ENCODE measurements at places on chromosomes 3 and 15. TPM values are rescaled to one million over a fixed set of nuclear protein-coding genes. Genes with fewer than 3 reads are reported as not detected.
A peak's percentile ranks its signal among the peaks of the same experiment; 100 is the strongest.

The KPNA1 gene
- 20.5 TPM for polyA plus RNA-seq

The TMCO5A gene
- not detected for polyA plus RNA-seq

The ATP2B2 gene
- polyA plus RNA-seq, result 0.42 TPM

The CISH gene
- 2.1 TPM for polyA plus RNA-seq

The P2RY13 gene
- 0.68 TPM for polyA plus RNA-seq

GRCh38 chr3:112671930-112672715 is 31.2 kb upstream of the CCDC80 start:
- no peak overlapping the region for H3K4me3 ChIP-seq
- H3K4me1 ChIP-seq, result peaks cover 13% of the 10 kb centered on the region
- H3K27me3 ChIP-seq, result no peaks in the 10 kb centered on the region
- no peak overlapping the region for H3K27ac ChIP-seq
- H3K36me3 ChIP-seq, result no peaks in the 10 kb centered on the region

DNA sequence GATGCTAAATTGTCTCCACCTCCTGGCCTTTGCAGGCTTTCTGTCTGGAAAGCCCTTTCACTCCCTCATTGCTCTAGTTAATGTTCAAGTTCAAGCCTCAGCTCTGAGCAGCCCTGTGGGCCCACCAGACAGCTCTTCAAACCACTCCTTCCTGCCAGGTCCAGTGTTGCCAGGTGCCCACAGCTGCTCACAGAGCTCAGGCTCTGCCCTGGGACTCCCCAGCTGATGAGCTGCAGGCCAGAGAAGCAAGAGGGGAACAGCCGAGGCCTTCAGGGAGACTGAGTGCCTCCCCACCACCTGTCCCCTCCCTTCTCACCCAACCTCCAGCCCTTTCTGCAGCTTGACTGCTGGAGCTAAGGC is 1.3 kb upstream of the ZBTB47 start:
- no peaks in the 10 kb centered on the region for H3K27me3 ChIP-seq
- no peak for DNase-seq
- no peaks in the 10 kb centered on the region for H3K36me3 ChIP-seq
- H3K4me1 ChIP-seq, result peaks cover 26% of the 10 kb centered on the region
- 0 out of 2 replicates have a peak overlapping the region, but pooled peaks have one; percentile 39 for H3K27ac ChIP-seq
- H3K4me3 ChIP-seq, result peak overlapping the region; percentile 76

DNA sequence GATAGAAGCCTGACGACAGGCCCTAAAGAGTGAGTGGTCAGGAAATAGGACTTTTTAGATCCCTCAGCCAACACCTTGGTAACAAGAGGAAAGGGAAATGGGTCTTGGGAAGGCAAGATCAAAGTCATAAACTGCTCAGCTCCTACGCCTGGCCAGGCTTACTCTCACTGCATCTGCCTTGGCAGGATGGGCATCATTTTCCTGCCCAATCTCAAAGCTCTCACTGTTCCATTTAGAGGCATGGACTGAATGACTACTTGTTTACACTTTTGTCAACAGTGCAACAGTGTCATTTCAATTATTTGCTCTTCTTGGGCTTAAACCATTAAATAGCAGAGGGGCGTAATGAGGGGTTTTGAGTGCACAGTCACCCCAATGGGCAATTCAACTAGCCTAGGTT is 808.7 kb downstream of the GRM7 start:
- H3K4me1 ChIP-seq, result no peaks in the 10 kb centered on the region
- no peaks in the 10 kb centered on the region for H3K27me3 ChIP-seq
- H3K4me3 ChIP-seq, result no peak overlapping the region

DNA sequence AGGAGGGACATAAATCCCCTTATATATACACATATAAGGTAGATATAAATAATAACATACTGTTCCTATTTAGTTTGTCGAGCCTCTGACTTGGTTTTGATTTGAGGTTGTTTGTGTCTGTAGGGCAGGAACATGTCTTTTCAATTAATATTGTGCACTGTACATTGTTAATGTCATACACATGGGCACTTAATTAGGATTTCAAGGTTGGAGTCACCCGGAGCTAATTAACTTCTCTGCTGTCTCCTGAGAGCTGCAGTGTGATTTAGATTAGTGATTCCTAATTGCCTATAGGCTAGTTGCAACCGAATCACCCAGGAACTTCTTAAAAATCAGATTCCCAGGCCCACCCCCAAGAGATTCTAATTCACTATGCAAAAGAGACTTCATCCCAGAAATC is 50.4 kb upstream of the FILIP1L start:
- 0 out of 2 replicates have a peak, but pooled peaks cover 3% of the 10 kb centered on the region for H3K36me3 ChIP-seq
- no peaks in the 10 kb centered on the region for H3K27me3 ChIP-seq
- no peak overlapping the region for H3K27ac ChIP-seq
- DNase-seq, result no peak

DNA sequence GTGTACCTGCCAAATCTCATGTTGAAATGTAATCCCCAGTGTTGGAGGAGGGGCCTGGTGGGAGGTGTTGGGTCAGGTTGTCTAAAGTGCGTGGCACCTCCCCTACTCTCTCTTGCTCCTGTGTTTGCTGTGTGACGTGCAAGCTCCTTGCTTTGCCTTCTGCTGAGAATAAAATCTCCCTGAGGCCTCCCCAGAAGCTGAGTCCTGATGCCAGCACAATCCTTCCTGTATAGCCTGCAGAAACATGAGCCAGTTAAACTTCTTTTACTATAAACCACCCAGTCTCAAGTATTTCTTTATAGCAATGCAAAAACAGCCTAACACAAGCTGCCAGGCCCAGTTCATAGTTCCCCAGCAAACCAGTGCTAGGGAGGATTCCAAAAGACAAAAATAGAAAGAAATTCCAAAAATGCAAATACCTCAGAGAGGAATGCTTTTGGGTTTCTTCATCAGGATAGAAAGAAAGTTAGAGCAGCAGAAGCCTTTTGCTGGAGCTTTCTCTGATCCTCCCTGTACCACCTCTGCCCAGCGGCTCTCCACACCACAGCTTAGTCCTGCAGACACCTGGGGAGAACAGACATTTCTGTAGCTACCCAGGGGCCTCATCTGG is 25.9 kb upstream of the CDV3 start:
- H3K27ac ChIP-seq, result peak overlapping the region; percentile 56
- H3K36me3 ChIP-seq, result no peaks in the 10 kb centered on the region

GRCh38 chr3:24945563-24945962 is 450.9 kb upstream of the THRB start:
- no peak overlapping the region for H3K4me3 ChIP-seq
- peaks cover 49% of the 10 kb centered on the region for H3K27me3 ChIP-seq
- DNase-seq, result no peak
- H3K36me3 ChIP-seq, result no peaks in the 10 kb centered on the region
- no peak overlapping the region for H3K27ac ChIP-seq

DNA sequence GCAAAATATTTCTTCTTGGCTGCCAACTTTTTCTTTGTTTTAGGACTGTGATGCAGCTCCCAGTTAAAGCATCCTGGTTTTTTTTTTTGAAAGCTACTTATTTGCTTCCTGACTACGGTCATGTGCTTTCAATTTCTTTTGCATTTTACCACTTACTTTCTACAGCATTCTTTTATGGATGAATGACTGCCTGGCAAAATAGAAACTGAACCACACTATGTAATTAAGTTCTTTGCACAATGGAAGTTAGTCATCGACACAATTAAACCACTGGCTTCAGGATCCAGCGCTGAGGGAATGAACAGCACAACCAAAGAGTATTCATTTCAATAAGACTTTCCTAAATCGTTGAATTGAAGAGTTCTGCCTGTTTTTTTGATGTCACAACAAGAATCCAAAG is 82.2 kb upstream of the EPHA3 start:
- no peaks in the 10 kb centered on the region for H3K36me3 ChIP-seq
- no peaks in the 10 kb centered on the region for H3K4me1 ChIP-seq
- DNase-seq, result no peak
- no peak overlapping the region for H3K4me3 ChIP-seq
- no peak overlapping the region for H3K27ac ChIP-seq
- no peaks in the 10 kb centered on the region for H3K27me3 ChIP-seq

DNA sequence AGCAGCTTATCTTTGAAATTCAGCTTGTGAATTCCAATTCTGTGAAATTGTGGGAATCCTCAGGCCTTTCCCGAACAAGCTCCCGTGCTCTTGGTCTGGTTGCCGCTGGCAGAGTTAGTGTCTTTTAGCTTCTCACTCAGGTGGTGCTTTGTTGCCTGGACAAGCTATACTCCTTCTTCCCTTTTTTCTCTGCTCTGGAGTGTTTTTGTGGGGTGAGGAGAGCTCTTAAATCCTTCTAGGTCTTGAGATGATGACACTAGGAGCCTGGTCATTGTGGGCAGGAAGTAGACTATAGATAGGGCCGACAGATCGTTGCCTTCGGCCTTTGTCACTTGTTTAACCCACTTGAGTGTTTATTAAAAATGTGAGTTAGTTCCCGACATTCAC is 93.8 kb downstream of the SLCO3A1 start:
- H3K36me3 ChIP-seq, result no peaks in the 10 kb centered on the region
- H3K4me3 ChIP-seq, result no peak overlapping the region
- peak overlapping the region; percentile 52 for H3K27ac ChIP-seq

DNA sequence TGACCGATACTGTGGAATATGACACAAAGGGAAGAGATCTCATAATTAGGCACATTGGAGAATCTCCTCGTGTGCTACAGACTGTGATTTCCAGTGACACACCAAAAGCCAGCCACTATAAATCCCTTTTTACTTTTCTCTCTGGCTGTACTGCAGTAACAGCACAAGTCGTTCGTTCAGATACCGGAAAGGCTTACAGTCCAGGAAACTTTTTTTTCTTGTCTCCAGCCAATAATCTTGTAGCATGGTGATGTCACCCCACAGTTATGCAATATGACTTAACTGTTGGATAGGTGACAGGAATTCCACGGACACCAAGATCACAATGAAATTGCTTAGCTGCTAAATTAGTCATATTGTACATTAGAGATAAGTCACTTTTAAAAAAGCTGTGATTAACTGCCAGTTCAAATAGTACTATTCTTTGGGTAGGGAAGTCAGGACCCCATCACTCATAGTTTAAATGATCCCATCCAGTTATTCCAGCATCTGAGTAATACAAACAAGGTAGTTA is 36.3 kb upstream of the TSC22D2 start:
- H3K27me3 ChIP-seq, result no peaks in the 10 kb centered on the region
- DNase-seq, result no peak
- H3K27ac ChIP-seq, result peak overlapping the region; percentile 1

DNA sequence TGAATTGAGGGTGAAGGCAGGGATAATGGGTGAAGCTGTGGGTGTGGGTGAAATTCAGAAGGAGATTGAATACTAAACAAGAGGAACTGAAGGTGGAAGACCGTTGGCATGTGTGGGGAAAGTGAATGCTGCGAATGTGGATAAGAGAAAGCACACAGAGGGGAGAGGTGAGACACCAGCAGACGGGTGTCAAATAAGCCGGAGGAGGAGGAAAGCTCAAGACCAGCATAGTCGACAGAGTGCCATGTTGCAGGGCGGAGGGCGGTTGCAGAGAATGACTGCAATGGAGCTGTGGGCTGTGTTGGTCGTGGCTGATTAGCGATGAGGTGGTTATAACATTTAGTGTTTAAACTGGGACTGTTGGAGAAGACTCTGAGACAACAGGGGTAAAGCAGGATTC is 16.4 kb upstream of the HCN4 start:
- H3K27ac ChIP-seq, result no peak overlapping the region
- peaks cover 44% of the 10 kb centered on the region for H3K4me1 ChIP-seq
- no peaks in the 10 kb centered on the region for H3K27me3 ChIP-seq
- H3K36me3 ChIP-seq, result no peaks in the 10 kb centered on the region
- no peak overlapping the region for H3K4me3 ChIP-seq

DNA sequence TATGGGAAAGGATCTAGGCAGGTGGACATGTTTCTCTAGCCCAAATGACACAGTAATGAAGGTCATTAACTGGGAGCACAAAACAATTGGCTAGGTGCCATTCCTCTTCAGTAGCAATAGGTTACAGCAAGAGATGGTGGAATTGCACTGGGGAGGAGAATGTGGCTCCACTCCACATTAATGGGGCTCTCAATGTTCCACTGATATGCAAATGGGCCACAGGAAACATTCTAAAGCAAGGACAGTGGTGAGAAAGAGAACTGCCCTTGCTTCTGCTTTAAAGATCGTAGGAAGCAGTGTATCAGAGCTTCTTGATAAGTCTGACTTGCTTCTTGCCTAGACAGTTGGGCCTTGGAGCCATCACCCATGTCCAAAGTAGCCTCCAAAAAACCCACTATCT is 271.4 kb upstream of the PPP2R3A start:
- H3K4me3 ChIP-seq, result no peak overlapping the region
- no peaks in the 10 kb centered on the region for H3K27me3 ChIP-seq
- H3K36me3 ChIP-seq, result no peaks in the 10 kb centered on the region
- H3K4me1 ChIP-seq, result no peaks in the 10 kb centered on the region
- no peak overlapping the region for H3K27ac ChIP-seq
- peak; percentile 54 for DNase-seq

DNA sequence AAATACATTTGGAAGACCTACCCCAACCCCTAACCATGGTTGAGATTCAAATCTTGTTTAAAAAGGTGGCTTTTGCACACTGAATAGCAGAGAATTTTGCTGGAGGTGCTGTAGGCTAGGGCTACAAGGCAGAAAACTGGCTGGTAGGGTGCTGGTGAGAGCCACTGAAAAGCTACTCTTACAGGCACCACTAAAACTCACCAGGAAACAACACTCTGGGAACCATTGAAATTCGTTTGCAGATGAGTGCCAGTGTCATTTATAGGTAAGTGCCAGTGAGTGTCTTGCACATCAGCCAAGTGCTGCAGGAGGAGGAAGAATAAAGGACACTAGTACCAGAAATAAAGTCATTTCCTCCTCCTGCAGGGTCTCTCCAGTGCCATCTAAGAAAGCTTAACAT is 610.2 kb downstream of the ZNF385D start:
- H3K27ac ChIP-seq, result peak overlapping the region; percentile 42
- no peaks in the 10 kb centered on the region for H3K27me3 ChIP-seq
- H3K4me3 ChIP-seq, result no peak overlapping the region
